Thyroid gland (tissue), 4 donors: ENCODE measurements at places on chromosomes 12 and 14. TPM values are rescaled to one million over a fixed set of nuclear protein-coding genes. Genes with fewer than 3 reads are reported as not detected.

DNA sequence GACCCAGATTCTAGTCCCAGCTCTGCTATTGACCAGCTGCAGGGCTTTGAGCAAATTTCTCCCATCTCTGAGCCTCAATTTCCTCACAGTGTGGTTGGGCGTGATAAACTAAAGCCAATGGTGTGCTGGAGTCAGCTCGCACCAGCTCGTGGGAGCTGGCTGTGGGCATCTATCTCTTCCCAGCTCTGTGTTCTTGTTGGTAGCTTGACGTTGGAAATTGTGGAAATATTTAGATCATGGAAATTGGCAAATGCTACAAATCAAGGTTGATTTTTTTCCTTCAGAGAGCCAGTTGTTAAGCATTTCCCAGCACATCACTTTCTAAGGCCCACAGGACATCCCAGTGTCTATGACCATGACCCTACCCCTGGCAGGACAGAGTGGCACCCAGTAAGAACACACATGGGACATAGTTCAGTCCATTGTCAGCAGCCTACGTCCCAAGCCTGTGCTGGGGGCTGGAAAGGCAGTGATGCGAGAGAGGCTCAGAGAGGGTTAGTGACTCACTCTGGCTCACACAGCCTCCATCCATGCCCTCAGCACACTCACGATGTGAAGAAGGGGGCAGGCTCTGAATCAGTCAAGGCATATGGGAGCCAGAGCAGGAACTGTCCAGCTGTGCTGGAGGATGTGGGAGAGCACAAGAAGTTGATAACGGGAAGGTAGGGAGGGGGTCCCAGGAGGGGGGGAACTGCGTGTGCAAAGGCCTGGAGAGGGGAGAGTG, 77.6 kb downstream of the LGMN start:
- no peaks in the 10 kb centered on the region for H3K27me3 ChIP-seq
- H3K4me3 ChIP-seq, result no peak overlapping the region
- H3K4me1 ChIP-seq, result no peaks in the 10 kb centered on the region
- H3K27ac ChIP-seq, result no peak overlapping the region

The KRT78 gene
- total RNA-seq, result not detected

DNA sequence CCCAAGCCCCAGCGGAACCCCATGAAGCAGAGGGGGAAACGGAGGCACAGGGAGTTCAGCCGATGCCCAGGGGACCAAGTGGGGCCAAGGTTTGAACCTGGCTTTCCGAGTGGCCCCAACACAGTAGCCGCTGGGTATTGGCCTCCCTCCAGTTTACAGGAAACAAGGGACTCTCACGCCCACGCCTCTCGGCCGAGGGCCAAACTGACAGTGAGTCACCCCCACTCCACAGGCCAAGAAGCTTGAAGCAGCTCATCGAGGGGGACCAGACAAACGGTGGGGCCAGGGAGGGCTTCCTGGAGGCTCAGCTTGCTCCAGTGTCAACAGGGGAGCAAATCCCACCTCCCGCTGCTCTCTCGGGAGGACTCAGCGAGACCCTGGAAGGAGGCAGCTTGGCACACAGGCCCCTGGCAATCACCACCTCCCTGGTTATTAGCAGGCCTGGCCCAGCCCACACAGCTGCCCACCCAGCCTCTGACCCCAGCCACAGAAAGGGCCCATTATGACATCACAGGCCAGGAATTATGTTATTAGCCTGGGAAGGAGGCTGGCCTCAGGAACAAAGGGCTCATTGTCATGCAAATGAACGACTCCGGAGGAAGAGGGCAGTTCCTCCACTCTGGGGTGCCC, 54.6 kb downstream of the NCOR2 start:
- no peaks in the 10 kb centered on the region for H3K27me3 ChIP-seq
- no peaks in the 10 kb centered on the region for H3K36me3 ChIP-seq
- no peak overlapping the region for H3K4me3 ChIP-seq
- DNase-seq, result peak; percentile 98
- peaks cover 52% of the 10 kb centered on the region for H3K4me1 ChIP-seq
- peak overlapping the region; percentile 82 for H3K27ac ChIP-seq

The BBOF1 gene
- total RNA-seq, result 19.6 TPM

- H3K27ac ChIP-seq, result no peak overlapping the region
- no peaks in the 10 kb centered on the region for H3K4me1 ChIP-seq
- no peak for DNase-seq
Measured at GRCh38 chr12:29759950-29760349, 23.8 kb downstream of the TMTC1 start.

DNA sequence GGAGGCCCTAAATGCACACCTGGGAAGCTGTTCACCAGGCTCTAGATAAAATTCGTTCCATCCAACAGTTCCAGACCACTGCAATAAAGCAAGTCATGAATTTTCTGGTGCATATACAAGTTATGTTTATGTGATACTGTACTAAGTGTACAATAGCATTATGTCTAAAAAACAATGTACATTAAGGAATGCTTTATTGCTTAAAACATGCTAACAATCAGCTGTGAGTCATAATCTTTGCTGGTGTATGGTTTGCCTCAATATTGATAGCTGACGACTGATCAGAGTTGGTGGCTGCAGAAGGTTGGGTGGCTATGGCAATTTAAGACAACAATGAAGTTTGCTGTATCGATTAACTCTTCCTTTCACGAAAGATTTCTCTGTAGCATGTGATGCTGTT, 52.3 kb downstream of the ATG14 start:
- DNase-seq, result no peak
- H3K27ac ChIP-seq, result no peak overlapping the region
- peaks cover 9% of the 10 kb centered on the region for H3K4me1 ChIP-seq
- H3K27me3 ChIP-seq, result no peaks in the 10 kb centered on the region
- H3K36me3 ChIP-seq, result no peaks in the 10 kb centered on the region

- no peaks in the 10 kb centered on the region for H3K4me1 ChIP-seq
- H3K27me3 ChIP-seq, result no peaks in the 10 kb centered on the region
Measured at GRCh38 chr14:34297786-34298520, 164.1 kb downstream of the SPTSSA start.

The TMEM63C gene
- total RNA-seq, result 0.67 TPM

The CLMN gene
- total RNA-seq, result 15.3 TPM

The EIF2B1 gene
- 126 TPM for total RNA-seq

DNA sequence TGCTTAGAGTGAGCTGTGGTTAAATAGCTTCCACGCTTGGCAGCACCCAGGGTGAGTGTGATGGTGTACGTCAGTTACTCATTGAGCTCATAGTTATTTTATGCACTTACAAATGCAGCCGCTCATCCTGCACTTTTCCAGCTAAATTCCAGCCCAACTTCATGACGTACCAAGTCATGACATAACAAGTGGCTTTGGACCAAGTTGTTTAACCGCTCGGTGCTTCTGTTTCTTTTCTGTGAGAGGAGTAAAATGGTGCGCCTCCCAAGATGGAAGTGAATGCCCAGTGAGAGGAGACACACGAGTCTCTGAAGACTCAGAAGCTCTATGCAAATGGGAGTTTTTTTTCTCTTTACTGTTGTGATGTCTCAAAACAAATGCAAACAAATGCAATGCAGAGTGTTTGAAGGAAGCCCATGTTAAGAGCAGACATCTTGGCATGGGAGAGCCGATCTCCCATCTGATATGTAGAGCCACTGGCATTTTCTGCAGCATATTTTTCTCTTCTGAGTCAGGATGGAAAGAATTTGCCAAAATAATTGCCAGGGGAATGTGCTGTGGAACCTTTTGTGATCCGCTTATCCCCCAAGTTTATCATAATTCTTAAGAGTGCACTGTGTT, 72.2 kb downstream of the FBXW8 start:
- no peaks in the 10 kb centered on the region for H3K27me3 ChIP-seq
- H3K4me1 ChIP-seq, result peaks cover 6% of the 10 kb centered on the region
- H3K36me3 ChIP-seq, result no peaks in the 10 kb centered on the region
- H3K27ac ChIP-seq, result no peak overlapping the region
- peak; percentile 21 for DNase-seq
- H3K4me3 ChIP-seq, result no peak overlapping the region

DNA sequence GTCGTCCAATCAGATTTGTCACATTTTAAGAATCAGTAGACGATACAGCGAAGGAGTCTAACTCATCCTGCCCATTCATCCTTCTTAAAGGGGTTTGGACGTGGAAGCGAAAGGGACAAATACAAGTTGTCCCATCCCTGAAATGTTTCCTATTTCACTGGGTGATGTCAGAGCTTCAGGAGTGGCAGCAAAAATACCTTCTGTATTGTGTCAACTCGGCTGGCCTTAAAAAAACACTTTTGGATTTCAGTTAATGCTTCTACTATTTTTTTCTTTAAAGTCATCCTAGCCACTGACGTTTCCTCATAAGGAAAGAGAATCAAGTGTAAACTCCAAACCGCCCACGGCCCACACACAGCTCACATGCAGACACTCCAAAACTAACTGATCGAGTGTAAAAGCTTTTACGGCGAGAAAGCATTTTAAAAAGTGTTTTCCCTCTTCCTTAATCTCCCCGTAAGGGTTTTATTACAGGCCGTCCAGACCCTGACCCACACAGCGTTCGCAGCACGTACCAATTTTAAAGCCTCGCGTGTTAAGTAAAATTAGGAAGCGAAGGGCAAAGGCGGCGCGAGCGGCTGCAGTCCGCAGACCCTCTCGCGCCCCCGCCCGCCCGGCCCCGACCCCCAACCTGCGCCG, 593 bp downstream of the CFL2 start:
- H3K27me3 ChIP-seq, result no peaks in the 10 kb centered on the region
- H3K4me1 ChIP-seq, result peaks cover 4% of the 10 kb centered on the region
- peak; percentile 76 for DNase-seq
- H3K36me3 ChIP-seq, result no peaks in the 10 kb centered on the region
- peak overlapping the region; percentile 99 for H3K27ac ChIP-seq

- H3K27ac ChIP-seq, result no peak overlapping the region
- no peak for DNase-seq
- no peaks in the 10 kb centered on the region for H3K27me3 ChIP-seq
- no peaks in the 10 kb centered on the region for H3K4me1 ChIP-seq
Measured at GRCh38 chr12:71710276-71711125, 24.6 kb downstream of the TMEM19 start.

The PRKD1 gene
- total RNA-seq, result 15.2 TPM

- H3K4me1 ChIP-seq, result no peaks in the 10 kb centered on the region
- H3K4me3 ChIP-seq, result no peak overlapping the region
- no peaks in the 10 kb centered on the region for H3K36me3 ChIP-seq
- DNase-seq, result peak; percentile 5
- no peak overlapping the region for H3K27ac ChIP-seq
Measured at GRCh38 chr12:2170376-2170775, 117.6 kb downstream of the CACNA1C start.

GRCh38 chr12:29691161-29691854, 92.4 kb downstream of the TMTC1 start:
- H3K27me3 ChIP-seq, result no peaks in the 10 kb centered on the region
- H3K4me3 ChIP-seq, result no peak overlapping the region
- H3K36me3 ChIP-seq, result no peaks in the 10 kb centered on the region
- no peak overlapping the region for H3K27ac ChIP-seq
- no peak for DNase-seq
